ENCODE measurements at places on chromosomes 13 and 19.
A peak's percentile ranks its signal among the peaks of the same experiment; 100 is the strongest.

DNA sequence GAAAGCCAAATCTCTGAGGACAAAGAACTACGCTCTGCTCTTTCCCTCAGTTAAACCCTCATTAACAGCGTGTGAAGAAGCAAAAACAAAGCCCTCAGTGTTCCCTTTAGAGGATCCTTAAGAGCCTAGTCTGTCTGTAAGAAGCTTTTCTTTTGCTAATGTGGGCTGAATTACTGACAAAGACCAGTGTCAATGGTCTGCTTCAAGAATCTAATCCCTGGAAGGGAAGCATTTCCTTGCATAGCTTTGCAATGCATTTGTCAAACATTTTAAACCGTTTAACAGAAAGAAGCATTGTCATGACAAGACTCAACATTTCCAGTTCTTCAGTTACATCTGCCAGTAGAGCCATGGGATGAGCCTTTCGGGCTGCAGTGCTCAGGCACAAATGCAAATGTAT is 64.9 kb downstream of the EDNRB start:
- H3K27ac ChIP-seq: no peak overlapping the region
- H3K4me3 ChIP-seq: no peak overlapping the region
- no peaks in the 10 kb centered on the region for H3K27me3 ChIP-seq
- H3K4me1 ChIP-seq: no peaks in the 10 kb centered on the region
- H3K36me3 ChIP-seq: no peaks in the 10 kb centered on the region
- no peak for DNase-seq

DNA sequence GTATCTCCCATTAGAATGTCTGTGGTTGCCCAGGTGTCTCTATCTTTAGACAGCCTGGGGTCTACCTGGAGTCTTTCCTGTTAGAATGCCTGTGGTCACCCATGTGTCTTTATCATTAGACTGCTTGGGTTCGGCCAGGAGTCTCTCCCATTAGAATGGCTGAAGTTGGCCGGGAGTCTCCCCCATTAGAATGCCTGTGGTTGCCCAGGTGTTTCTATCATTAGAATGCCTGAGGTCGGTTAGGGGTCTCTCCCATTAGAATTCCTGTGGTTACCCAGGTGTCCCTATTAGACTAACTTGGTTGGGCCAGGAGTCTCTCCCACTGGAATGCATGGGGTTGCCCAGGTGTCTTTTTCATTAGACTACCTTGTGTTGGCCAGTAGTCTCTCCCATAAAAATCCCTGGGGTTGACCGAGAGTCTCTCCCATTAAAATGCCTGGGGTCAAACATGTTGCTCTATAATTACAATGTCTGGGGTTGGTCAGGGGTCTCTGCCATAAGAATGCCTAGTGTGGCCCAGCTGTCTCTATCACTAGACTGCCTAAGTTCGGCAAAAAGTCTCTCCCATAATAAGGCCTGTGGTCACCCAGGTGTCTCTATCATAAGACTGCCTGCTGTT is 1448.7 kb downstream of the UQCRFS1 start:
- no peaks in the 10 kb centered on the region for H3K27me3 ChIP-seq
- peaks cover 4% of the 10 kb centered on the region for H3K36me3 ChIP-seq
- H3K4me1 ChIP-seq: no peaks in the 10 kb centered on the region
- no peak overlapping the region for H3K27ac ChIP-seq

DNA sequence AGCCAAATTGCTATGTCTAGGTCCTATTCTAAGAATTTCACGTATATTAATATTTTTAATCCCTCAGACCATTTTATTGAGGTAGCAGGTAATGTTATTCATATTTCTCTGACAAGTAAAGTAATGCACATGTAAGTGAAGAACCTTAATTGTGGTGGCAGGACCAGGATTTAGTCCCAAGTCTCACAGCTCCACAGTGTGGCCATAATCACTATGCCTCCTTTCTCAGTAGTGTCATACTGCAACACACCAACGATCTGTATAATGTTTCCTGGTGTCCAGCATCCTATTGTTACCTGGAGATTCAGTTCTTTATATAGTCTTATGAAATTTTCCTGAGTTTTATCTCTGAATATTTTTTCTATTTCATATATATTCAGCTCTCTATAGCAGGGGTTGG is 340.3 kb downstream of the OLFM4 start:
- H3K27me3 ChIP-seq: no peaks in the 10 kb centered on the region
- H3K36me3 ChIP-seq: no peaks in the 10 kb centered on the region
- H3K4me3 ChIP-seq: no peak overlapping the region
- no peak for DNase-seq
- H3K27ac ChIP-seq: no peak overlapping the region

- H3K27ac ChIP-seq: no peak overlapping the region
- peaks cover 11% of the 10 kb centered on the region for H3K36me3 ChIP-seq
- no peaks in the 10 kb centered on the region for H3K27me3 ChIP-seq
- no peak for DNase-seq
- H3K4me1 ChIP-seq: no peaks in the 10 kb centered on the region
Observed at GRCh38 chr19:4504297-4504701, 14.0 kb downstream of the PLIN4 start.

- peak overlapping the region; percentile 48 for H3K27ac ChIP-seq
- H3K27me3 ChIP-seq: no peaks in the 10 kb centered on the region
- peaks cover 57% of the 10 kb centered on the region for H3K4me1 ChIP-seq
- no peak for DNase-seq
- H3K4me3 ChIP-seq: no peak overlapping the region
Observed at GRCh38 chr13:40118337-40118736, 462.9 kb downstream of the COG6 start.

GRCh38 chr13:34011552-34012085 is 193.7 kb downstream of the RFC3 start:
- no peaks in the 10 kb centered on the region for H3K4me1 ChIP-seq
- no peak overlapping the region for H3K27ac ChIP-seq
- no peak for DNase-seq
- no peaks in the 10 kb centered on the region for H3K27me3 ChIP-seq
- no peaks in the 10 kb centered on the region for H3K36me3 ChIP-seq
- no peak overlapping the region for H3K4me3 ChIP-seq

- peak overlapping the region; percentile 93 for H3K4me3 ChIP-seq
- peaks cover 11% of the 10 kb centered on the region for H3K4me1 ChIP-seq
- H3K36me3 ChIP-seq: no peaks in the 10 kb centered on the region
- DNase-seq: no peak
- no peaks in the 10 kb centered on the region for H3K27me3 ChIP-seq
Observed at GRCh38 chr13:77328819-77329132, 1.9 kb upstream of the MYCBP2 start.

GRCh38 chr19:38974624-38975213 is 823 bp downstream of the FBXO17 start:
- peak overlapping the region; percentile 82 for H3K4me3 ChIP-seq
- H3K27ac ChIP-seq: peak overlapping the region; percentile 84
- no peak for DNase-seq
- H3K36me3 ChIP-seq: no peaks in the 10 kb centered on the region

DNA sequence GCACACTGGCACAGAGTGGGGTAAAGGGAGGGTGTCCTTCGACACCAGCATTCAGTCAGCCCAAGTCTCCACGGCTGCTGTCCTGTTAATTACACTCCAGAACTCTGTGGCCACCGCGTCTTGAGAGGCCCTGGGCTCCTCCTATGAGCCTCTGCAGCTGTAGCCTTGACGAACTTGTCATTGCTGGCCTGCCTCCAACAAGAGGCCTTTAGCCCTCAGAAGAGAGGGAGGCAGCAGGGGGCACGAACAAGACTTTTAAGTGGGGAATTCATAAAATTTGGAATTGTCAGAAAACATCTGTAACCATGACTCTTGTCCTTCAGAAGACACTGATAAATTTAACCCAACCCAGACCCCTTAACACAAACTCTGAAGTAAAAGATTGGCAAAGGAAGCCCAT is 241.9 kb downstream of the UQCRFS1 start:
- DNase-seq: no peak
- no peaks in the 10 kb centered on the region for H3K36me3 ChIP-seq
- no peaks in the 10 kb centered on the region for H3K27me3 ChIP-seq

- peaks cover 14% of the 10 kb centered on the region for H3K36me3 ChIP-seq
- no peaks in the 10 kb centered on the region for H3K27me3 ChIP-seq
- H3K4me1 ChIP-seq: peaks cover 12% of the 10 kb centered on the region
- H3K27ac ChIP-seq: no peak overlapping the region
Observed at GRCh38 chr19:45296355-45296754, 26.3 kb downstream of the CKM start.

GRCh38 chr19:46723023-46723461 is 6.1 kb upstream of the PRKD2 start:
- peaks cover 64% of the 10 kb centered on the region for H3K36me3 ChIP-seq
- H3K27me3 ChIP-seq: no peaks in the 10 kb centered on the region
- no peak overlapping the region for H3K27ac ChIP-seq
- DNase-seq: no peak
- no peak overlapping the region for H3K4me3 ChIP-seq

GRCh38 chr13:89515948-89516347 is 1831.5 kb upstream of the MIR17HG start:
- no peaks in the 10 kb centered on the region for H3K36me3 ChIP-seq
- H3K4me3 ChIP-seq: no peak overlapping the region
- DNase-seq: no peak

DNA sequence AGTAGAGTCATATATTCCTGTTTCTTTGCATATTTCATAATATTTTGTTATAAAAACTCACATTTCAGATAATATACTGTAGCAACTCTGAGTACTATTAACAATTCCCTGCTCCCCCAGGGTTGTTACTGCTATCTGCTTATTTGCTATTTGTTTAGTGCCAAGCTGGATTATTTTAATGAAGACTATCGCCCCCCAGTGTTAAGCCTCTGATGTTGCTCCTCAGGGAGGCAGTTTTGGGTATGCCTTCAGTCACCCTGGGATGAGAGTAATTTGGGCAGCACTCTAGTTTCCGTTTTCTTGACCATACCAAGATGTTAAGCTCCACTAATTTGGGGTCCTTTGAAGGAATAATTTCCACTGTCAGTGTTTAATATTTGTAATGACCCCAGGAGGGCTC is 46.0 kb downstream of the MICU2 start:
- no peak overlapping the region for H3K4me3 ChIP-seq
- no peaks in the 10 kb centered on the region for H3K4me1 ChIP-seq
- no peak overlapping the region for H3K27ac ChIP-seq

DNA sequence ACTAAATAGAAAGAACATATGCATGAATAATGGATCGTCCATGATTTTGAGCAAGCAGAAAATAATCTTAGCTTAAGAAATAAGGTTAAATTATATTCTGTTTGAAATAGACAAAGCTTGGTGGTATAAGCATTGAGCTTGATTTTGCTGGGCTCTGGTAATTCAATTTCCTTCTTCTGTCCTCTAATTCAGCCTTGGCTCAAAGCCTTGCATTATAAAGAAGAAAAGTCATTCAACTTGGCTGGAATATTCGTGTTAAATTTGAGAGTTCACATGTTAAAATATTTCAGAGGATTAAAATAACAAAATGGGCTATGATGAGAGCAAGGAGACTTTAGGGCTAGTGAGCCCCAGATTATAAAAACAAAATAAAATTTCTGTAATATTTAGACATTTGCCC is 415.4 kb upstream of the PCDH20 start:
- no peak overlapping the region for H3K27ac ChIP-seq
- no peaks in the 10 kb centered on the region for H3K27me3 ChIP-seq
- no peaks in the 10 kb centered on the region for H3K4me1 ChIP-seq
- no peak for DNase-seq
- H3K36me3 ChIP-seq: no peaks in the 10 kb centered on the region
